ENCODE measurements at places on chromosomes 2 and 18.

GRCh38 chr18:31241900-31242409 lies 76.0 kb upstream of the DSG1 start:
- no peak for DNase-seq

DNA sequence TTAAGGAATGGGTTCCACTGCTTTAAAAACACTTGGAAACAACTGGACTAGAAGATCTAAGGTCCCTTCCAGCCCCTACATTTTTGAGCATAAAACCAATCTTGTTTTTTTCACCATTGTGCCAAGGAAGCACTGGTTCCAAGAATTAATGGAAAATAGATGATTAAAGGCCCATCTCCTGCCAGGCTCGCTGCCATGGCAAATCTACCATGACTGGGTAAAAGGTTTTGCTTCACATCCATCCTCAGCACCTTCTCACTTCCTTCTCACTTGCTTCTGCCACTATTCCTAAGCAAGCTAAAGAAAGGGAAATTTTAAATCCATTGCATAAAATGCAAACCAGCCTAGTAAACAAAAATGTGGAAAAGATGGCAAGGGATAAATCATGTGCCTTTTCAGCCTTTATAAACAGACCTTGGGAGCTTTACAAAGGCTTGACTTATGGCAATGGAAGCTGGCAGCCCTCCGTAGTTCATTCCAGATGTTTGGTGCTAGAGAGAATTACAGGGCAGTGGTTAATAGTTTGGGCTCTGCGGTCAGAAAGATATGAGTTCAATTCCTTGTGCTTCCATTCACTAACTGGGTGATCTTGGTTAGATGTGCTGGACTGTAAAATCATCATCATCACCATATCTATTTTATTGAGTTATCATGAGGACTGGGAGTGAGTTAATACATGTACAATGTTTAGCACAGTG lies 27.0 kb upstream of the ST3GAL5 start:
- DNase-seq, result no peak

GRCh38 chr2:197426723-197427603 lies 7.9 kb downstream of the SF3B1 start:
- no peak for DNase-seq

DNA sequence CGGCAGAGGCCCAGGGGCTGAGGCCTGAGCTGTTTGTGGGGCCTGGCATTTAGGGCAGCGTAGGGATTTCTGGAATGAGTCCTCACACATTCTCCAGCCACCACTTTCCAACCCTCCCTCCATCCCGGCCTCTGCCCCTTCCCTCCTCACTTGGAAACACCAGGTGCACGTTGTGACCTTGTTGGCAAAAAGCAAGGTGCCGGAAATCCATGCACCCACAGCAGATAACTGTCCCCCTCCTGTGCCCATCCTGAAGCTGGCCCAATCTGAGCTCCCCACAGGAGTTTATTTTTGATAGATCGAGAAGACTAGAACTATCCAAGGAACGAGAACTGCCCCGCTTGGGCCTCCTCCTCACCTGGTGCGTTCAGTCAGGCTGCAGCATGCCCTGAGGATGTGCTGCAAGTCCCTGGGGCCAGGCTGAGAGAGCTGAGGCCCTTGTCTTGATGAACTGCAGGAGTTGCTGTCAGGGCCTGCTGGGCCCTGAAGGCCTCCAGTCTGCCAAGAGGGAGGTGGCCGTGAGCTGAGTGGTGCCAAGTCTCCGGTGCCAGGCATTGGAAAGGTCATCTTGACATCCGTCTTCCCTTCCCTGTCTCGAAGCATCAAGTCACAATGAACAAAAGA lies 55.8 kb downstream of the CTIF start:
- DNase-seq, result no peak

Measured in naive B cell (primary cell).